ENCODE measurements at places on chromosomes 16 and 17. TPM values are rescaled to one million over a fixed set of nuclear protein-coding genes. Genes with fewer than 3 reads are reported as not detected.

DNA sequence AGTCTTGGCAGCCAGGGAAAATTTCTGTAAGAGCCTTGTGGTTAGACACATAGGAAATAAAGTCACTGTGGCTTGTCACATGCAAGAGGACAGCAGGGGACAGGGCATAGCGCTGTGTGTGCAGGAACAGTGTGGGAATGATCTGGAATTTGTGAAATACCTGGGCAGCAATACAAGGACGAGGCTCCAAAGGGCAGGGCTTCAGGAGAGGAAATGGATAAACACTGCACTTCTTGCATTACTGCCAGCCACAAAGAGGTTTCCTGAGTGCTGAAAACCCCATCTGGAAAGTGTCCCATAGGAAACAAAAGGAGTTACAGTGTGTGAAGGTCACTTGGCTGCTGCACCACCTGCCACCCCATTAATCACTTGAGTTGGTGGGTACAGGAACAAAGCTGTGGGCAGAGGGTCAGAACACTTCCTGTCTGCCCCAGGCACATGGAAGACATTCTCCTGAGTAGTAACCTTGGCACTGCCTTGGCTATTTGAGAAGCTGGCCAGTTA, 12.1 kb upstream of the HP start:
- no peak for DNase-seq

GRCh38 chr17:53470626-53471025, 352.1 kb upstream of the KIF2B start:
- DNase-seq = no peak

DNA sequence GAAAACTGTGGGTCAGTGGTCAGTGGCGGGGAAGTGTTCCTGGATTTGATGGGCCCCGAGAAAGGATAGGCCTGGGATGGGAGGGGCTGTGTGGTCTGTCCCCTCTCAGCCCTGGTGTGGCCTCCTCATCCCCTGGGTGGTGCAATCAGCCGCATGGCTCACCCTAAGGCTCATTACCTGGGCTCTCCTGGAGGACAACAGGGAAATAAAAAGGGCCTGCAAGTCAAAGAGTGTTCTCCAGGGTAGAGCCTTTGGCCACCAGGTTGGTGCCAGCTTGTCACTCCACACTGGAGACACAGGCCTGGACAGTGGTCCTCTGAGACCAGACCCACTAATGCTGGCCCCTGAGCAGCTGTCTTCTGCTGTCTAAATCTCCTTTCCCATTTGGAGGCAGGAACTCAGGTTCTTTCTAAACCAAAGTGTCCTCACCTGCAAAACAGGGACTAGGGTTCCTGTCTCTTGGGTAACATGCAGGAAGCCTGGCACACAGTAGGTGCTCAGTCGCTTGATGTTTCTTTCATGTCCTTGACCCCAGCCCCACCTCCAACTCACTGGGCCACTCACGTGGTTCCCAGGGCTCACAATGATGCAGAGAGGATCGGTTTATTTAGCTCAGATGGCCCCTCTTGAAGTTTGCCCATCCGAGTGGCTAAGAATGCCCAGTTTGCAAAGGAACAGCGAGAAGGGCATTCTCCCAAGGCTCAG, 2.4 kb downstream of the NDRG4 start:
- DNase-seq = no peak

- no peak for DNase-seq
These were observed 7.2 kb upstream of the IGFALS start for GRCh38 chr16:1800701-1801100.

DNA sequence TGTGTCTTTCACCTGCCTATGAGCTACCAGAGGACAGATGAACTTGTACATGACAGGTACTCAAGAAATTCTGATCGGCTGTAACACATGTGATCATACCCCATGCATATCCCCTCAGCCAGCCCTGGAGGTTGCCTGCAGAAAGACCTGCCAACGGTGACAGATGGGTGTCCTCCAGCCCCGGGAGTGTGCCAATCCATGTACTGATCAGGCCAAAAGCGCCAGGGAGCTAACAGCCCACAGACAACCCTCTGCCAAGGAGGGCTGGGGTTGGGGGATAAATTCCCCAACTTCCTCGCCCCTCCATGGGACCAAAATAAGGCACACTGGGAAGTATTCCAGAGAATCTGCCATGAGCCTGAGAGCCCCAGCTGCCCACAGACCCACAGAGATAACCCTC, 189.4 kb downstream of the CCT6B start:
- DNase-seq = no peak

GRCh38 chr17:9883451-9883850, 21.6 kb downstream of the RCVRN start:
- DNase-seq = no peak

- DNase-seq = no peak
These were observed 13.0 kb downstream of the PSME3IP1 start for GRCh38 chr16:57172721-57173290.

DNA sequence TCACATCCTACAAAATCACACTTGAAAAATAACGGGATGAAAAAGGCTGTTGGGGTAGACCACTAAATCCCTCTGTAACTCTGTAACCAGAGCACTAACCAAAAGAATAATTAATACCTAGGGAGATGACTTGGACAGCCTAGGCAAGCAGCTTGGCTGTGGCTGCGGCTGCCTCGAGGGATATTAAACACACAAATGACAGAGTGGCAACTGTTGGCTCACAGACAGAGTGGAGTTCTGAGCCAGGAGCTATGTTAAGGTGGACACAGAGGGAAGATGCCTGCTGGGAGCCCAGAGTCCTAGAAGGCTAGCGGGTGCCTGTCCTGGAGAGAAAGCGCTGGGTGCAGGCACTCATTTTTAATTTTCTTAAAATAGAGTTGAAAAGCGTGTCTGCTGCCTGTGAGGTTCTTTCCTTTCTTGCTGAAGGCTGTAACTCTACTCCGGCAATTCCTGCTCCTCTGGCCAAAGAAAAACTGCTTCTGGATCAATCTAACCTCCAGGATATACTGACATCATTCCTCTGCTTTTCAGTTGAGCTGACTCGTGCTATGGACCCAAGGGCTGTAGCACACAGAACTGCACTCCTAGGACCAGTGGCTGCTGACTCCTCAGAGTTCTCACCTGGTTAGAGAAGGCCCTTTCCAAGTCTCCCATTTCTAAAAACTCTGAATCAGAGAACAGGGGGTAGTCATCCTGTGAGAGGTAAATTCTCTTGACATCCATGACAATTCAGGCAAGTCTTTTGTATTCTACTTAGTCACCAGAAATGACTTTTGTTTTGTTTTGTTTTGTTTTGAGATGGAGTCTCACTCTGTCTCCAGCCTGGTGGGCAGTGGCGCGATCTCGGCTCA, 147.9 kb downstream of the STX8 start:
- peak; percentile 62 for DNase-seq

GRCh38 chr17:35192708-35193107, 1.5 kb downstream of the SLC35G3 start:
- no peak for DNase-seq

- no peak for DNase-seq
These were observed 11.2 kb downstream of the MRPL27 start for GRCh38 chr17:50361561-50362480.

GRCh38 chr17:9360677-9361081, 214.9 kb downstream of the STX8 start:
- peak; percentile 42 for DNase-seq

GRCh38 chr16:19583665-19584300, 28.3 kb downstream of the VPS35L start:
- no peak for DNase-seq

GRCh38 chr16:15857724-15858560, 1.1 kb upstream of the MYH11 start:
- DNase-seq = peak; percentile 72

DNA sequence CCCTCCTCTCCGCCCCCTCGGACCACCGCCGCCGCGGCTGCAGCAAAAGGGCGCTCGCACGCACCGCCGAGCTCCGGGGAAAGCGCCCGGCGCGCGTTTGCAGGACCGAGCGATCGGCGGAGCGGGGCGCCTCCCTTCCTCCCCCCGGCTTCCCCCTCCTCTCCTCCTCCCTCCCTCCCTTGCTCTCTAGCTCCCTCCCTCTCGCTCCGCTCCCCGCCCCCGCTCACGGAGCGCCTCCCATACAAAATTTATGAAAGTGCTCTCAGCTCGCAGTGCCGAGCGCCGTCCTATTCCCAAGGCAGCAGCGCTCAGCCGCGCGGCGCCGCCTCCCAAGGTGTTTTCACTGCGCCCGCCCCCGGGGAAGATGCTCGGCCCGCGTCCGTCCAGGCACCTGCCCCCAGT, at the start of gene RTN4RL1:
Gene RTN4RL1, minus strand, starts transcription at position 115 of the 402 bp plus-strand sequence. CDS start 469 bp downstream, outside the sequence.
- DNase-seq = peak; percentile 83

DNA sequence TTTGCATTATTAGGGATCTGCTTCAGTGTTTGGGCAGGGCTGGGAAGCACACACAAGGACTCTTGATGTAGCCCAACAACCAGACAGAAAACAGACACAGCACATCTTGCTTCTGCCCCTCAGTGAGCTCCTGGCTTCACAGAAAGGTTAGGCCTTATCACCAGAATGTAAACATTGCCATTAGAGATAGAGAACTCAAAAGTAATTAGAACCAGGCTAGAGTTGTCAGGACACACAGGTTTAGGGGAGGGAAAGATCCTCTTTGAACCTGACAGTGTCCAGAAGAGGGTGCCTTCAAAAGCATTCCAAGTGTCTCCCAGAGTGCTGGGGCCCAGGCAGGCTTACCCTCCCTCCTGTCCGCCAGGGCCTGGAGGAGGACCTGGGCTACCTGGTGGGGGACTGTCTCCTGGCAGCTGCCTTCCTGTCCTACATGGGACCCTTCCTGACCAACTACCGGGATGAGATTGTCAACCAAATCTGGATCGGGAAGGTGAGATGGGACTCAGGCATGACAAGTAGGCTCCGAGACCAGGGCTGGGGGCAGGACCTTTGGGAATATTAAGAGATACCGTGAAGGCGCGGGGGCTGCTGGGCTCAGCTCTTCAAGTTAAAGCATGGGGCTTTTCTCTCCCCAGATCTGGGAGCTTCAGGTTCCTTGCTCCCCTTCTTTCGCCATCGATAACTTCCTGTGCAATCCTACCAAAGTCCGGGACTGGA, 16.9 kb upstream of the KDM6B start:
- DNase-seq = no peak

DNA sequence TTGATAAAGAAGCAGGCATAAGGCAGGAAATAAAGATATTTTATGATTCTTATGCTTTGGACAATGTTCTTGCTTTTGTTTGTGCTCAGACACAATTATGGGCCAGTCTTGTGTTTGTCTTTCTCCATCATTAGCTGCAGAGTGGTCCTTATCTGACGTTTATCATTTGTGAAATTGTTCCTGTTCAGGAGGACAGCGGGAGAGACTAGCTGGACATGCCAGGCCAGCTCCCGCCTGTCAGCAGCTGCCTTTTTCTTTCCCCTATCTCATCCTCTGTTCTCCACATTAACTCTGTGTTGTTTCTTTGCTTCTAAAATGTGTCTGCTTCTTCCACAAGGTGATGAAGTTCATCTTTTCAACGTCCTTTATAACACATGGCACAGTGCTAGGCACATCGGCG, 333.5 kb downstream of the NPIPA8 start:
- no peak for DNase-seq

GRCh38 chr17:17659340-17659739, 21.9 kb upstream of the RAI1 start:
- no peak for DNase-seq

- no peak for DNase-seq
These were observed 34.4 kb downstream of the ZCCHC14 start for GRCh38 chr16:87458424-87458915.

DNA sequence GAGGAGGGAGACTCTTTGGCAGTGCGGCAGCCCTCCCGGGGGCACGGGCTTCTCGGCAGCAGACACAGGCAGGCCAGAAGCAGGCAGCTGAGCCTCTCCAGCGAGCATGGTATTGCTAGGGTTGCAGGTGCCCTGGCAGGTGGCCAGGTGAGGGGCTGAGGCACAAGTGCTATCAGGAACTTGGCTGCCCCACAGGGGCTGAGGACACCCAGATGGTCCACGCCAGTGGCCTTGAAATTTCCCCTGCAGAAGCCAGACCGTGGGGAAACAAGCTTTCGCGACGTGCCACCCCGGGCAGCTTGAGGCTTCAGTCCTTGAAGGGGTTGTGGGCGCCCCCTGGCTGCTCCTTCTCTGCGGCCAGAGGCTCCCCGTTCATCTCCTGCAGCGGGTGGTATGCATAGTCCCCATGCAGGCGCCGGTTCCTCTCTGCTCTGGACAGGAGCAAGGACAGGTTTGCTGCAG, 8.5 kb downstream of the NAGPA start:
- peak; percentile 70 for DNase-seq

DNA sequence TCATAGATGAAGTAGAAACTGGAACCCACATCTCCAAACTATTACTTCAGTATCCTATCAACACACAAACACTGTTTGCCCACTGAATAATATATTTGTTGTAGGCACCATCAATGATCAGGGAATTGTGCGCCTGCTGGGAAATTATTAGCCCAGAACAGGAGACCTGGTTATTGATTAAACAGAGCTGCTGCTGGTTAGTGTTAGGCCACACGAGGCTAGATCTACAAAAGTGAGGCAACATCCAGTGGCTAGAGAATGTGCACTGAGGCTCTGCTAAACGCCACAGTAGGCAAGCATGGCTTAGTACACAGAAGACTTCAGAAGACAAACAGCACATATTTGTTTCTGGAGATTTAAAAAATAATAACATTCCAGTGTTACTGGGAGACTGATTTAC, 11.0 kb downstream of the ABHD15 start:
- DNase-seq = no peak

DNA sequence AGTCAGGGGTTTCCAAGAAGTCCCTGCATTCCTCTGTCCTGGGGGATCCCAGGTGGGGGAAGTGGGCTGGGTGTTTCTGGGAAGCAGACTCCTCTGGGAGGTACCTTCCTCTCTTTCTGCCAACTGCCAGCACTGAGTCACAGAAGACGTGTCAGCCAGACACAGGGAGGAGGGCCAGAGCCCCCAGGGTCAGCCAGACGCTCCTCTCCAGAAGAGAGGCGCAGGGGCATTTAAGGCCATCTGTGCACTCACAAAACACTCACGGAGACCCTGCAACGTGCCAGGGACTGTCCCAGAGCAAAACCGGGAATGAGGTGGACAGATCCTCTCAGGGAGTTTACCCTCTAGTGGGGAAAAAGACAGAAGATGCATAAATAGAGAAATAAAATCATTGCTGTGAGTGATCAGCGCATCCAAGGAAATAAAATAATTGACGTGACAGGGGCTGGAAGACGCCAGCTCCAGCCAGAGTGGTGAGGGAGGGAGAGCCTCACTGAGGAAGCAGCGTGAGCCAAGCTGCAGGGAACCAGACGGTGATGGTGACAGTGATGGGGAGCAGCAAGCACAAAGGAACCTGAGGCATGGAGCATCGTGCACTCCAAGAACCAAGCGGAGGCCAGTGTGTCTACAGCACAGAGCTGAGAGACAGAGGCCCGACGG, 105.4 kb downstream of the ZNF423 start:
- DNase-seq = no peak

GRCh38 chr17:29140631-29141513, 39.3 kb downstream of the MYO18A start:
- peak; percentile 76 for DNase-seq

GRCh38 chr17:29674281-29674680, 51.6 kb upstream of the CORO6 start:
- no peak for DNase-seq

- peak; percentile 90 for DNase-seq
These were observed 15.4 kb upstream of the PLLP start for GRCh38 chr16:57299719-57300386.

Gene AURKB
- 0.47 TPM for total RNA-seq

Gene KRT24
- total RNA-seq = not detected

Gene HYDIN
- 0.82 TPM for total RNA-seq

Gene P2RX1
- total RNA-seq = 0.17 TPM

Gene SSTR5
- 25.8 TPM for total RNA-seq

Gene DNAI2
- not detected for total RNA-seq

Data from left ventricle myocardium superior (tissue), 1 donor.